ENCODE measurements at places on chromosomes 13 and 19. TPM values are rescaled to one million over a fixed set of nuclear protein-coding genes. Genes with fewer than 3 reads are reported as not detected.

Gene HSPB6
- total RNA-seq, result not detected

DNA sequence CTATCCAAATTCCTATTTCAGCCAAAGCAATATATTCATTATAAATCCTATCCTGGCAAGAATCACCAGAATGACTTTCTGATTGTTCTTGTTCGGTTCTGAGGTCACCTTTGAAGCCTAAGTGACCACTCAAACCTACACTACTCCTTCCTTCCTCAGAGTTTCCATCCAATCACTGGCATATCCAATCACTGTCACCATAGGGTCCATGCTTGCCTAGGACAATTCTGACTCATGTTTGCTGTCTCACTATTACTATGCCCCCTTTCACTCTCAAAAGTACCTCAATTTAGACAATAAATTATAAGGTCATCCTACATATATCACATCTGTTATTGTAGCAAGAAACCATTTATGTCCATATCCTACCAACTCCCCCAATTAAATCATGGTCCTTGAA is 58.9 kb downstream of the UBL3 start:
- H3K4me3 ChIP-seq, result no peak overlapping the region
- H3K27ac ChIP-seq, result no peak overlapping the region
- H3K36me3 ChIP-seq, result no peaks in the 10 kb centered on the region
- H3K27me3 ChIP-seq, result no peaks in the 10 kb centered on the region

Gene BST2
- 116 TPM for total RNA-seq

Gene LPAR2
- total RNA-seq, result 24.8 TPM

Gene PDX1
- not detected for total RNA-seq

- no peak overlapping the region for H3K4me3 ChIP-seq
- H3K27ac ChIP-seq, result no peak overlapping the region
- H3K4me1 ChIP-seq, result peaks cover 9% of the 10 kb centered on the region
- no peak for DNase-seq
- H3K36me3 ChIP-seq, result no peaks in the 10 kb centered on the region
These were observed 26.7 kb downstream of the FAAP24 start for GRCh38 chr19:32998722-32999121.

DNA sequence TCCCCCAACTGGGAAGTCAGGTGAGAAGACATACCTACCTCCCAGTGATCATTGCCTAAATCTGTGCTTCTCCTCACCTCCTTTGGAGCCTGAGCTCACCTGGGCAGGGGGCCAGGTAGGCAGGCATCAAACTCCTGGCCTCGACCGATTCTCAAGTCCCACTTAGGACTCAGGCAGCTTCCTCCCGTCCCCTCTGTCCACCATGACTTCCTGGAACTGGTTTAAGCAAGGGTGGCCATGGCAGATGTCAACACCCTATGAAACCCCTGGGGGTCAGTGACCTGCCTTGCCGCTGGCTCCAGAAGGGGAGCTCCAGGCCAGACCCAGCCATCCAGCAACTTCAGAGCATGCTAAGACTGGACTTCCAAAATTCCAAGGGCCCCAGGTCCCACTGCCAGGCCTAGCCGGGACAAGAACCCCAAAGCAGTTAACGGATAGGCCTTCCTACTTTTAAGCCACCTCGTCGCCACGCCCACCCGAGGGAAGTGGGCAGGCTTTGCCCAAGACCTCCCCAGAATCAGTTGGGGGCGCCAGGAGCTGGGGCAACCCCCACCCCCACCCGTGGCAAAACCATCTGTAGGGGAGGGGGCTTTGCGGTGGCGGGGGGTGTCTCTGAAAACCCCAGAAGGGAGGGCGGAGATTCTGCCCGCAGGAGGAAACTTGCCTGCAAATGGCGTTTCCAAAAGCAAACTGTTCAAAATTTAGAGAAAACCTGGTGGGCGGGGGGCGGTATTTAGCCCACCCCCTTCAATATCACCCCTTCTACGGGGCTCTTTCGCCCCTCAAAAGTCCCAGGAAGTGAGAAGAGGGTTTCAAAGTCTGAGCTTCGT is 657 bp downstream of the PLIN3 start:
- peak overlapping the region; percentile 83 for H3K4me3 ChIP-seq
- H3K27ac ChIP-seq, result peak overlapping the region; percentile 71
- H3K4me1 ChIP-seq, result peaks cover 7% of the 10 kb centered on the region
- H3K27me3 ChIP-seq, result no peaks in the 10 kb centered on the region
- H3K36me3 ChIP-seq, result no peaks in the 10 kb centered on the region

Gene LGI4
- 0.18 TPM for total RNA-seq

DNA sequence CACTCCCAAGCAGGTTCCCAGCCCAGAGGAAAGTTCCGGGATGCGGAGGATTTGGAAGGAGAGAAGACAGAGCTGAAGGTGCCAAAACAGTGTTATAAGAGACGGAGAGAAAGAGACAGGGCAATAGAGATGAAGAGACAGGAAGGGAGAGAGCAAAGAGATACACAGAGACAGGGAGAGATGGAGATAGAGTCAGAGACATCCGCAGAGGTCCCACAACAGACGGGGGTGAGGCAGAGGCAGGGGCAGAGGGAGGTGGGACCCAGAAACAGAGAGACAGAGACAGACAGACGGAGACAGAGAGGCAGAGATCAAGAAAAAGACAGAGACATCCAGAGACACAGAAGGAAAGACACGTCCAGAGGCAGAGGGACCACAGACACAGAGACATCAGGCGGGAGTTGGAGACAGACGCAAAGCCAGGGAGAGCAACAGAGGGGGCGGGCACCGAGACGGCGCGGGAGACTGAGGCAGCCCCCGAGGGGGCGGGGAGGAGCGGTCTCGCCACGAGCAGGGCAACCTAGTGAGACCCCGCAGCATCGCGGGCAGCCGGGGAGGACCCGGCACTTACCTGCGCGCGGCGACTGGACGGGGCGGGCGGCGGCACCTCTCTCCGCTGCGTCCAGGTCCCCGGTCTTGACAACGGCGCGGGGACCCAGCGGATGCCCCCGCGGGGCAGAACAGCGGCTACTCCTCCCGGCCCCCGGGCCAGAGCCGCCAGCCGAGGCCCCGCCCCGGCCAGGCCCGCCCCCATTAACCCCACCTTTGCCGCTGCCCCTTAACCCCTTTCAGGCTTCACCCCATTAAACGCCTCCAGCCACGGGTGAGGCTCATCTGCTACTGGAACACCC is at the start of gene GPR4:
Gene GPR4 (minus strand): TSS at position 689 of the 851 bp plus-strand sequence. CDS start 10,346 bp downstream, outside the sequence.
- DNase-seq, result no peak
- peaks cover 67% of the 10 kb centered on the region for H3K27me3 ChIP-seq
- no peak within 1 kb of the TSS for H3K27ac ChIP-seq
- H3K36me3 ChIP-seq, result no peaks in the 10 kb centered on the region
- no peak within 1 kb of the TSS for H3K4me3 ChIP-seq

DNA sequence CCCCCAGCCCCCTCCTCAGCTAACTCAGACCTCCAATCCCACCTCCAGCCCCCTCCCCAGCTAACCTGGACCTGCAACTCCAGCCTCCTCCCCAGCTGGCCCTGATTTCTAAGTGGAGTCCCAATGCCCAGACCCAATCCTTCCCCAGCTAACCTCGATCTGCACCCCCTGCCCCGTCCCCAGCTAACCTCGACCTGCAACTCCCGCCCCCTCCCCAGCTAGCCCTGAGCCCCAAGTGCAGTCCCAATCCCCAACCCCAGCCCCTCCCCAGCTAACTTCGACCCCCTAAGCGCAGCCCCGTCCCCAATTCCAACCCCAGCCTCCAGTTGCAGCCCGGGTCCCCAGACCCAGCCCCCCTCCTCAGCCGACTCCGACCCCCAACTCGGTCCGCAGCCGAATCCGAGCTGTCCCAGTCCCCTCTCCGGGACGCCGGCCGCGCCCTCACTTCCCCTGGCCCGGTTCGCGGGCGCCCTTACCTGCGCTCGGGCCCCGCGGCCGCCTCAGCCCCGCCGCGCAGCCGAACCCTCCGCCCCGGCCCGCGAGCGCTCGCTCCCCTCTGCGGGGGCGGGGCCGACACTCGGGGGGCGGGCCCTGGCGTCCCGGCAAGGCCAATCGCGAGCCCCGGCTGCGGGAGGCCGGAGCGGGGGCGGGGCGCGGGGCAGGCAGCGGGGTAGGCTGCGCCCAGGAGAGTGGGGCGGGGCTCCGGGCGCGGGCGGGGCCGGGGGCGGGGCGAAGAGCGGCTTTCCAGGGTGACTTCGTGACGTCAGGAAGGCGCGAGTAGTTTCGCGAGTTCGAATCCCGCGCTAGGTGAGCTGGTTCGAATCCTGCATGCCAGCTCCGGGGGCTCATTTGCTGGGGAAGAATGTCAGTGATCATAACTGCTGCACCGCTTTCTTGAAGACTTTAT is at the start of gene GNG7:
Gene GNG7 (minus strand): TSS at position 525 of the 907 bp plus-strand sequence. CDS start 182,006 bp downstream, outside the sequence.
- H3K27ac ChIP-seq, result no peak within 1 kb of the TSS
- H3K4me1 ChIP-seq, result peaks cover 15% of the 10 kb centered on the region
- H3K36me3 ChIP-seq, result no peaks in the 10 kb centered on the region
- H3K27me3 ChIP-seq, result no peaks in the 10 kb centered on the region
- peak within 1 kb of the TSS; percentile 43 for H3K4me3 ChIP-seq

DNA sequence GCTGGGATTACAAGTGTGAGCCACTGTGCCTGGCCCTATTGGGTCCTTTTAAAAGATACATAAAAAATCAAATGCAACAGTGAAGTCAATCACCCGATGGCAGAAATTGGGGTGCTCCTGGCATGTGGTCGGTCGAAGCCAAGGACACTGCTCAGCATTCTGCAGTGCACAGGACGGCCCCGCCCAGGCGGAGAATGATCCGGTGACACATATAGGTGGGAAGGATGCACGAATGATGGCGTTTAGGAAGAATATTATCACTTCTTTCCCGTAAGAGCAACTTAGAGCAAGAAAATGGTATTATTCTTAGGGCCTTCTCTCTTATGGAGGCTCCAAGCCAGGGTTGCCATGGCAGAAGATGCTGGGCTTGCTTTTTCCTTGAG is 3.2 kb upstream of the GP6 start:
- no peak overlapping the region for H3K27ac ChIP-seq
- H3K4me1 ChIP-seq, result peaks cover 17% of the 10 kb centered on the region
- no peaks in the 10 kb centered on the region for H3K36me3 ChIP-seq
- H3K4me3 ChIP-seq, result peak overlapping the region; percentile 26
- DNase-seq, result no peak

Gene GJA3
- total RNA-seq, result 1.0 TPM

Data from CD8-positive, alpha-beta memory T cell (primary cell).